SJSA1 (cell line): ENCODE measurements at places on chromosomes 5 and 9. TPM values are rescaled to one million over a fixed set of nuclear protein-coding genes. Genes with fewer than 3 reads are reported as not detected.

IFNB1 gene
- not detected in 2 replicates for total RNA-seq

DNA sequence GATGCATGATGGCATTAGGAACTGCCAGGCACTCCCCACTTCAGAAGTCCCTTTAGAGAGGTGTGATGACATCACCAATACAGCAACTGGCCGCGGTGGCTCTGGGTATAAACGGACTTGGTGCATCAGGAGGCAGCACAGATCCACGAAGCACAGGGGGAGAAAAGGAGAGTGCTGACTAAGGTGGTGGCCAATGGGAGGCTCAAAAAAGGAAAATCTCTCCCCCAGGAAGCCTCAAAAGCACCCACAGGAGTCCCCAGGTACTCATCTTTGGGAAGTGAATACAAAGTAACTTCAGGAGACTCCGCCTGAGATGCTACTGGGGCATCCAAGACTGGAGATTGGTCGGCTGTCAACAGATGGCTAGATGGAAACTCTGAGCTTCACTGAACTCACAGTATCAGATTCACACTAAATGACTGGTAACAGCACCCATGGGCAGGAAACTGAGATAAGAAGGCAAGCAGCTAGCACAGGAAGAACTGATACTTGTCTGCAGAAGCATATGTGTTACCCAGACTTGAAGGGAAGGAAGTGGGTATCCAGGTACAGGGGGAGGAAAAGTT, 7.6 kb downstream of the TTC39B start:
- DNase-seq, result no peak

GDA gene
- total RNA-seq, result 0.22 and 0.39 TPM in 2 replicates

GRCh38 chr5:111966290-111966689, 209.3 kb upstream of the NREP start:
- no peak for DNase-seq

DNA sequence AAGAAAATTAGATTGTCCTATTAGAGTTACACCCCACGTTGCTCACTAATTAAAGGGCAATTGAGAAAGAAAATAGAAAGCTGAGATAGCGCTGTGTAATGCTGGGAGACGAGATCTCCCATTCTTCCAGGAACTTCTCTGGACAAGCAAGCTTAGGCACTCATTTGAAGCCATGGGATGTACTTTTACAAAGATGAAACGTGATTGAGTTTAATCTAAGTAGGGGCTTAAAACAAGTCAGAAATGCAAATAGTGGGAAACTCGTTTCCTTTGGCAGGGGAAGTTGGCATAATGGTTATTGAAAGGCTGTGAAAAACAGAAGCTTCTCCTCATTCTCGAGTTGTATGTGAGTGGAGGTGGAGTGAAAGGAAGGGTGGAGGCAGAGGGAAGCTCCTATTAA, 3.7 kb downstream of the PRDM6 start:
- no peak for DNase-seq

DNA sequence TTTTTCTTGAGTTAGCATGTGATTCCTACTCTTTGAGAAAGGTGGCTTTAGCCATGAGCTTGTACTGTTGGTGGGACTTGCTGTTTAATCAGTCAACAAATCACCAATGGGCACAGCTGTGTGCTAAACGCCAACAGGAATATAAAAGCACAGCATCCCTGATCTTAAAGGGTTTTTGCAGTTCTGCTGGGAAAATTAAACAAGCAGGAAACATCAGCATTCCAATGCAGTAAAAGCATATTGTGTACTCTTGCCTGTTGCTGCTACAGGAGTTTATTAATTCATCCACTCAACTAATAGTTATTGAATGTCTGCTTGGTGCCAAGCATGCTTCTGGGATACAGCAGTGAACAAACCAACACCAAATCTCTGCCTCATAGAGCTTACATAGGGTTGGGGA, 27.4 kb upstream of the F2RL1 start:
- DNase-seq, result peak; percentile 37

DNA sequence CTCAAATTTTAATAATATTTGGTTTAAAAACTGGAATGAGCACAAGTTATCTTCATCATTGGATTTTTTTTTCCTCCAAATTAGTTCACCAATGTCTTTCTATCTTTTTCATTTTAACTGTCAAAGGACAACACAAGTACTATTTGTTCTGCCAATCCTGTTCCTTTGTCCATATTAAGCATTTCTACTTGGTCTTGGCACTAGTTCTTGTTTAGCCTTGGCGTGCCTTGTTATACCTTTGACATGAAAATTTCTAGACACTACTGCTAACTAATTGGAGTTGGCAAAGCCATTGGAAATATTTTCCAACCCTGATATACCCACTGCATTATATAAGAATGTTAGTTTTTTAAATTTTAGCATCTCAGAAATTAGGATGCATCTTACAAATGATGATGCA, 3.8 kb downstream of the SPINK6 start:
- no peak for DNase-seq

GRCh38 chr5:155434681-155435080, 421.1 kb downstream of the KIF4B start:
- DNase-seq, result no peak

GRCh38 chr5:76274571-76274970, 128.5 kb upstream of the IQGAP2 start:
- DNase-seq, result no peak

GRCh38 chr9:134870301-134870694, 10.3 kb upstream of the FCN2 start:
- no peak for DNase-seq

DNA sequence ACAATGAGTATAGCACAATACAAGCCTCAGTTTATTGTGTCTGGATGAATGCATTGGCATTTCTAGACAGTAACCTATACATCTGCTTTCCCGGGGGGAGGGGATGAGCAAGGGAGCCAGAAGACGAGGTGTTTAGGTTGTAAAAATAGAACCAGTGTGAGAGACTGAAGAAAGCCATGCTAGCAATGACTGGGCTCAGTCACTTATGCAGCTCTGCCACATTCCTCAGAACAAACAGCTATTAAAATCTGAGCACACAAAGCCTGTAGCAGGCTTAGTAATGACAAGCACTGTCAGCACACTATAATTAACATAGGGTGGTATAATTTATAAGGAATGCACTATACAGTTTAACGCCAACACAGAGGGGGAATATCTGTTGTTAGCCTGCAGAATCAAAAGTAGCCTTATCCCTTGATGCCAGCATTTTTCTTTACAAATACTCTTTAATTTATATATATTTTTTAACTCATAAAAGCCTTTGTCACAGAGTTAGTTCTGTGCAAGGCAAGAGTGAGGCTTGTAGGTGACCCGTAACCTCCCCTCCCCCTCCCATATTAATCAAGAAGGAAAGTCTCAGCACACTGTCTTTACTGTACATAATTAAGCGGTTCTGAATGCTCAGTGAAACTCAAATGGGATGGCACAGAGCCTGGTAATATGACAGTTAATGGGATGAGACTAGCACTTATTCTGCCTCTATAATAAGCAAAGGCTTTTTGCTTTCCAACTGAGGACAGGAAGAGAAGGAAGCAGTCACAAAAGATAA, 295.4 kb downstream of the CSNK1G3 start:
- no peak for DNase-seq

- DNase-seq, result no peak
Observed at GRCh38 chr5:119951330-119951934, 322.1 kb downstream of the FAM170A start.

NRG2 gene
- total RNA-seq, result not detected in 2 replicates

DNA sequence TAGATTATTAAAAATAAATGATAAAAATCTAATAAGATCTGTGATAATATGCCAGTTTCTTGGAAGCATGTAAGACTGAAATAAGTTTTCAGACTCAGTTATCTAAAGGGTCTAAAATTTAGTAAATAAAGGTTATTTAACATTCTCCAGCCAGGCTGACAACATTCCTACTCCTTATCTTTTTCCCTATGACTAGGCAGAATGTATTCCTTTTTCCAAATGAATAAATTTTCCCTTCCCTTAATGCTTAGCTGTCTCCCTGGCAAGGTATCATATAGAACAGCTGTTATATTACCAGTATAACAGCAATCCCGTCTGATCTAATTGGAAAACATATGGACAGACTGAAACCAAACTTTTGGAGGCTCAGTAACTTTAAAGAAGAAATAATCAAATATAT, 13.0 kb downstream of the MEGF9 start:
- DNase-seq, result no peak

GRCh38 chr9:94921092-94921471, 194.6 kb downstream of the AOPEP start:
- peak; percentile 81 for DNase-seq

GRCh38 chr9:9523476-9524139, 1089.2 kb downstream of the PTPRD start:
- no peak for DNase-seq

DNA sequence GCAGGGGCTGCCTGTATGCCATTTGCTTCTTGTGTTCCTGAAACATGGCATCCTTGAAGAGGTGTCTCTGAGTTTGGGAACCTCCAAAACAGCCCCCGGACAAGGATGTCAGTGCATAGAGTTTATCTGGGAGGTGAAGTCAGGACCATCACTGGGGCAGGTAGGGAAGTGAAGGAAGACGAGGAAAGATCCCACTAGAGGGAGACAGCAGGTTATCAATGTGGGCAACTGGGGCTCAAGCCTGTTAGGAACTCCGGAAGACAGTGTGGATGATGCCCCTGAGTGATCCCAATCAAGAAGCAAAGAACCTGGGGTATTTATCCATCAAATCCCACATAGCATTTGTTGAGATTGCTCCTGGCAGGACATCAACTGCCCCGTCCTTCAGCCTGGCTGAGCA, 233.1 kb downstream of the AGTPBP1 start:
- DNase-seq, result no peak

SPRY4 gene
- total RNA-seq, result 40.5 and 44.5 TPM in 2 replicates

- DNase-seq, result peak; percentile 61
Observed at GRCh38 chr5:65480306-65480865, 1.3 kb downstream of the ADAMTS6 start.

ZNF354C gene
- not detected in 2 replicates for total RNA-seq

DNA sequence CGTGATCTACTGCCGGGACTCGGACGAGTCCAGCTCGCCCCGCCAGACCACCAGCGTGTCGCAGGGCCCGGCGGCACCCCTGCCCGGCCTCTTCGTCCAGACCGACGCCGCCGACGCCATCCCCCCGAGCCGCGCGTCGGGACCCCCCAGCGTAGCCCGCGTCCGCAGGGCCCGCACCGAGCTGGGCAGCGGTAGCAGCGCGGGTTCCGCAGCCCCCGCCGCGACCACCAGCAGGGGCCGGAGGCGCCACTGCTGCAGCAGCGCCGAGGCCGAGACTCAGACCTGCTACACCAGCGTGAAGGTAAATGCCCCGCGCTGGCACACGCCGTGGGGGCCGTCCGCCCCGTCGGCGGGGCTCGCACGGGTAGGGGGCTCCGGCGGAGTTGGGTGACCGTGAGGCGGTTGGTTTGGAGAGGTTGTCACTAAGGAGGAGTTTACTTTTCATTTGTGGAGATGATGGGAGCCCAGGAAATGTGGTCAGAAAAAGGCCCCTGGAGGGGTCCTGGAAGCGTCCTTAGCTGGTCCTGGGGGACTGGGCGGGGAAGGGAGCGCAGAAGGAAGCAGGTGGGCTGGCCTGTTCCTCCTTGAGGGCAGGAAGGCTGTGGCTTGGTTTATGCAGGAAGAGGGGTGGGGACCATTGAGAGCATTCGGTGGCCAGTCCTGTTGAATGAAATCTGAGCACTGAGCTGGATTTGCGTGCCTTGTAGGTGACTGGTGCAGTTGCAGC, 647 bp downstream of the PDE8B start:
- DNase-seq, result no peak

GRCh38 chr5:155728146-155728856, 598.7 kb upstream of the SGCD start:
- no peak for DNase-seq

DNA sequence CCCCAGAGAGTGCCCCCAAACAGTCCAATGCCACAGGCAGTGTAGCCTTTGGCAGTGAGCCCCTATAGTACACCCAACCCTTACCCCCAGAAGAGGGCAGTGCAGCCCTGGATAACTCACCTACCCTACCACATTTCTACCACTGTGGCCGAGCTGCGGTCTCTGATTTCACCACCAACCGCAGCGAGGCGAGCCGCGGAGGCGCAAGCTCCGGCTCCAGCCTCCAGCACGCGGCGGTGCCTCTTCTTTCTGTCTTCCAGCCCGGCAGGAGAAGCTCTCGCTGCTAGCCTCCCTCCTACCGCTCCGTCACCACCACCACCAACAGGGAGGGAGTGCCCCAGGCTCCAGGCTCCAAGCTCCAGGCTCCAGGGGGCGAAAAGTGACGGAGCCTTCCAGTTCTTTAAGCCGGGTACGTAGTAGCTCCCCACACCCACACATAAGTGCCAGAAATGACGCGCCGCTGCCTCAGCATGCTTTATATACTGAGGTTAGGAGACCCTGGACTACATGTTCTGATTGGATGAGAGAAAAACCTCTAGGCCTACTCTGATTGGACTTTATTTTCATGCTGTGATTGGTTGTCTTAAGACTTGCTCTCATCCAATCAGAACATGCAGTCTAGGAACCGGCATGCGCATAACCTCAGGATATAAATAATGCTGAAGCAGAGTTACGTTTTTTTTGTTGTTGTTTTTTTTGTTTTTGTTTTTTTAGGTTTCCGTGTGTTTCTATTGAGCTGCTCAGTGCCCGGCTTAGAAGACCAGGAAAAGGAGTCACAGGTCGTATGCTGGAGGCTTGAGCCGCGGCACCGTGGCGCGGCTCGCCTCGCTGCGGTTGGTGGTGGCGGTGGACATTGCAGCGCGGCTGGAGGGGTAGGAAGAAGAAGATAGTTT, at the start of gene PCAT7:
TSS of gene PCAT7 (plus strand) at position 645 of the 893 bp plus-strand sequence.
- DNase-seq, result peak; percentile 89

GRCh38 chr5:177117441-177118045, 16.0 kb upstream of the NSD1 start:
- DNase-seq, result no peak

DNA sequence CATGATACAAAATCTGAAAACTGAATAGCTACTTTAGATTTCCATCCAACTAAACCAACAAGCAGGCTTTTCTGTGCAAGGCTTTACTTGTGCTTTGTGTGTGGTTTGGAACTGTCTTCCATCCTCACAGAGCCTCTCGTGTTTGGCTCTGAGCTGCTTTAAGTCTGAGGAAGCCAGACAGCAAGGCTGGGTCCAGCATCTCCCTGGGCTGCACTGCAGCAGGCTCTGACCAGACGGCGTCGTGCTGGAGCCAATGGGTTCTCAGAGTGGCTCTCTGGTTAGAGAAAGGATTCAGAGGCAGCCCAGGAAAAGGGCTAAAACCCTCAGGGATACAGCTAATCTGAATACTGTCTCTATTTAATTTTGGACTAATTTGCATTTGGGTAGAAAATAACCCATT, 207.9 kb upstream of the EFNA5 start:
- no peak for DNase-seq

- DNase-seq, result no peak
Observed at GRCh38 chr5:20114526-20114925, 126.5 kb upstream of the CDH18 start.

- no peak for DNase-seq
Observed at GRCh38 chr5:22910523-22910922, 57.4 kb upstream of the CDH12 start.

ANKRD31 gene
- not detected in 2 replicates for total RNA-seq
